Stimulated activated CD4-positive, alpha-beta T cell treated with anti-CD3 and anti-CD28 coated beads, TNF-alpha, amount 100 ng/mL, for 1 hour (primary cell): ENCODE measurements at places on chromosomes 3 and 15.

DNA sequence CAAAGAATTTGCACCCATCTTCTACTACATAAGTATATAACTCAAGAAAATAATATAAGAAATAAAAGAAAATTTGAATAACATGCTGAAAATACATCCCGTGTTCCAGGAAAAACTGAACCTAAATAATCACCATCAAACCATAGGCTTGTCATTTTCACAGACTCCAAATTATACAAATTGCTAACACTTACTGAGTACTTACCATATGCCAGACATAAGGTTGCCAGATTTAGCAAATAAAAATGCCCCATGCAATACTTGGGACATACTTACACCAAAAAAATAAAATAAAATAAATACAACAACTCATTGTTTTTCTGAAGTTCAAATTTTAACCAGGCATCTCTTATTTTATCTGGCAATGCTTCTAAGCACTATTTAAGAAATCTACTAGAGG, 760.4 kb upstream of the SEMA6D start:
- no peak for DNase-seq

- DNase-seq: no peak
These were observed 108.9 kb downstream of the ANO10 start for GRCh38 chr3:43512754-43513404.

GRCh38 chr3:188390343-188390718, 236.4 kb downstream of the LPP start:
- no peak for DNase-seq

DNA sequence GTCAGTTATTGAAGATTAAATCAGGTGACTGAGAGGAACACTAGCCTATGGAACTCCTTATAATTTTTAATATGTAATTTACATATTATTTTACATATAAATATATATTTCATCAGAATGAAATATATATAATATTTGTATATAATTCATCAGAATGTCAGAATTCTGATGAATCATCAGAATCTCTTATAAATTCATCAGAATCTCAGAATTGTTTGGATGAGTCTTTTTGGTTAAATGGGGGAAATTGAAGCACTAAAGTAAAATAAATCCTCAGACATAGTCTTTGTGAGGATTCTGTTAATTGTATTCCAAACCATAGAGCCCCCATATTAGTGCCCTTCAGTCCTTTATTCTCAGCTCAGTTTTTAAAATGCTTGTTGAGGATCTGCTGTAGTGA, 15.4 kb downstream of the TCF12 start:
- no peak for DNase-seq

GRCh38 chr3:179416681-179417080, 34.6 kb downstream of the GNB4 start:
- no peak for DNase-seq
